IMR-90 (cell line): ENCODE measurements at places on chromosomes 7 and 10.

DNA sequence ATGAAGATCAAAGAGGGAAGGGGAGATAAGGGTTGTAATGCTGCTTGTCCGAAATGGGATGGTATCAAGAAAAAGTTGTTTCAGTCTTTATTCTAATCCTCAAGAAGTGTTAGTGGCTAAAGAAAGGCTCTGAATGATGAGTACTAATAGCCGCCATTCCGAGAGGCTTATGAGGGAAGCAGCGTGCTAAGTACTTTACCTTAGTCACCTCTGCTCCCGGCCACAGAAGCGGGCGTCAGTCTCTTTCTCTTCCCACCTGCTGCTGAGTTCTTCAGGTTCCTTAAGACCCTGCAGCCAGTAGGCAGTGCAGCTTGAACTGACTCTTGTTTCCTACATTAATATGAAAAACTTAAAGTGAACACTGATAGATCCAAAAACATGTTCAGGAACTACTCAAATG lies 73.1 kb downstream of the EEPD1 start:
- no peak overlapping the region for H3K4me3 ChIP-seq
- no peaks in the 10 kb centered on the region for H3K36me3 ChIP-seq
- no peaks in the 10 kb centered on the region for H3K27me3 ChIP-seq
- no peak overlapping the region for H3K27ac ChIP-seq

GRCh38 chr7:78018641-78019446 lies 220.3 kb downstream of the PHTF2 start:
- no peaks in the 10 kb centered on the region for H3K36me3 ChIP-seq
- H3K4me3 ChIP-seq = peak overlapping the region; percentile 78
- no peaks in the 10 kb centered on the region for H3K27me3 ChIP-seq
- H3K27ac ChIP-seq = peak overlapping the region; percentile 82

DNA sequence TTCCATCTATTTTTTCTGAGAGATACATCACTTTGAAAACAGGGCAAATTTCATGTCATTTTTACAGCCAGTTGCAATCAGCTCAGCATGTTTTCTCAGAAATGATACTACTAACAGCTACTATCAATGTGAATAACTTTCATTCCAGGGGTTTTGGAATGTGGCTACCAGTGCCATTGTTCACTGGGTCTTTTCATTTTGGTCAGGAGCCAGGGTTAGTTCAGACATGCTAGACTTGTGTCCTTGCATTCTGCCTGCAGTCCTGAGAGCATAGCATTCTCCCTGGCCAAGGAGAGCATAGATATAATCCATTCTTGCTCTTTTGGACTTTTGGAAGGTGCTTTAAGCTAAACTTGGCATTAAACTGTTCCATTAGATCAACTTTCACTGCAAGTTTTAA lies 160.9 kb upstream of the NEBL start:
- H3K4me3 ChIP-seq = no peak overlapping the region
- H3K27ac ChIP-seq = no peak overlapping the region
- H3K36me3 ChIP-seq = no peaks in the 10 kb centered on the region

DNA sequence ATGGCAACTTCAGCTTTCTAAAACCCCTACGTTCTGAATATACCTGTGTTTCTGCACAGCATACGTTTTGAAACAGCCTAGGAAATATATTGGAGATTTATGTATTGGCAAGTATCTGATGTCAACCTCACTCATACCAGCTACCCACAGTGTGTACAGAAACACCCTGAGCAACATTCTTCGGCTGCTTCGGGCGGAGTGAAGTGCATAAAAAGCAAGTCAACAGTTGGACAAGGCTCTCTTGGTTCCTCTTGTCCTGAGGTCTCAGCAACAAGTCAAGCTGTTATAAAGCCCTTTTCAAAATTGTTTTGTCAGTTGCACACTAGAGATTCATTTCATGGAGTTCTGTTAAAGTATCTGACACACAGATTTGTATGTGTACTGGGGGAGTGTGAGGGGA lies 40.0 kb upstream of the PAPSS2 start:
- no peak overlapping the region for H3K27ac ChIP-seq
- H3K4me1 ChIP-seq = peaks cover 5% of the 10 kb centered on the region; the same call in 1 of the 2 replicates

DNA sequence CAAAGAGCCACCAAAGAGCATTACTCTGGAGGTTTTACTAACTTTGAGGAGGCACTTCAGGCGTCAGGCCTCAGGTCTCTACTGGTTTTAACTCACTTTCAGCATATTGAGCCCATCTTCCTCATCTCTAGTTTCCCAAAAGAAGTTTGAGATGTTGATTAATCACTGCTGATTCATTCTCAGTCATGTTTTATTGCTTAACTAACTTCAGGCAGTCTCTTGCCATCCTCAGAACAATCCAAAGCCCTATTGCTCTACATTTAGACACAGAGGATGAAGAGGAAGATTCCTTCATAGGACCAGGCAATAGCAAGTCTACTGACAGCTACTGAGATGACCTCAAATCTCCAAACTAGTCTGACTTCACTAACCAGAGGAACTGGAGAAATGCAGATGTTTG lies 39.1 kb upstream of the BET1 start:
- no peak overlapping the region for H3K27ac ChIP-seq
- DNase-seq = peak; percentile 69
- H3K36me3 ChIP-seq = no peaks in the 10 kb centered on the region
- peaks cover 2% of the 10 kb centered on the region; the same call in 1 of the 2 replicates for H3K4me1 ChIP-seq
- H3K4me3 ChIP-seq = no peak overlapping the region
- H3K27me3 ChIP-seq = peaks cover 4% of the 10 kb centered on the region; the same call in 1 of the 2 replicates

- no peak overlapping the region for H3K27ac ChIP-seq
- H3K27me3 ChIP-seq = peaks cover 4% of the 10 kb centered on the region; the same call in 1 of the 2 replicates
- no peak overlapping the region for H3K4me3 ChIP-seq
- no peaks in the 10 kb centered on the region for H3K4me1 ChIP-seq
- no peak for DNase-seq
Measured at GRCh38 chr7:3168370-3168769, 124.7 kb upstream of the CARD11 start.

GRCh38 chr10:12432402-12433189 lies 83.2 kb downstream of the CAMK1D start:
- H3K27ac ChIP-seq = no peak overlapping the region
- peaks cover 23% of the 10 kb centered on the region for H3K27me3 ChIP-seq
- DNase-seq = no peak
- H3K4me1 ChIP-seq = no peaks in the 10 kb centered on the region

- no peaks in the 10 kb centered on the region for H3K4me1 ChIP-seq
- no peaks in the 10 kb centered on the region for H3K36me3 ChIP-seq
- H3K27me3 ChIP-seq = peaks cover 14% of the 10 kb centered on the region
Measured at GRCh38 chr10:66927971-66928770, 2.3 kb downstream of the LRRTM3 start.

DNA sequence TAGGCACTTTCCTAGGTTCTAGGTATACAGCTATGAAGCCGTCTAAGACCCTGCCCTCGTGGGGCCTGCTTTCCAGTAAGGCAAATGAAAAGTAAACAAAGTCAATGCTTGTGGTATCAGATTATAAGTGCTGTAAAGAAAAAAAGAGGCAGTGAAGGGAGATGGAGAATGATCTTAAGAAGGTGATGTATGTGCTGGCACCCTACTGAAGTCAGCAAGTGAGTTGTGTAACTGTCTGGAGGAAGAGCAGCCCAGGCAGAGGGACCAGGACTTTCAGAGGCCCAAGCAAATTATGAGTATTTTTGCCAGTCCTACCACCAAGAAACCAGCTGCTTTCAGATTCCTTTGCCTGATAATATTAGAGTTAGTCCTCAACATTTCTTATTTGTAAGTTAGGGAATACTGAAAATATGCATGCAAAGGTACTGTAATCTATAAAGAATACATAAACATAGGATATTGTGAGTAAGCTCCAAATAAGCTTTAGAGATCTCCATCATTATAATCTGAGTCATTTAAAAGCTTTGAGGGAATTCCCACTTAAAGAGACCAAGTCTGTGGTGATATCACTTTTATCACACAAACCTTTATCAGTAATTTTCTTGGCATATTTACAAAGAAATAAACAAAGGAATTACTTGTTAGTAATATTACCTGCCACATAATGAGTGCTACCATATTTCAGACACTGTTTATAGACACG lies 329.2 kb upstream of the LRGUK start:
- peaks cover 5% of the 10 kb centered on the region; the same call in 1 of the 2 replicates for H3K4me1 ChIP-seq
- no peaks in the 10 kb centered on the region for H3K27me3 ChIP-seq
- H3K27ac ChIP-seq = peak overlapping the region; percentile 45; the same call in 1 of the 2 replicates
- no peaks in the 10 kb centered on the region for H3K36me3 ChIP-seq
- DNase-seq = peak; percentile 82
- no peak overlapping the region for H3K4me3 ChIP-seq

GRCh38 chr10:124641282-124642087 lies 102.7 kb downstream of the FAM53B start:
- no peaks in the 10 kb centered on the region for H3K36me3 ChIP-seq
- no peak overlapping the region for H3K4me3 ChIP-seq
- H3K27me3 ChIP-seq = no peaks in the 10 kb centered on the region
- peak; percentile 62 for DNase-seq
- H3K4me1 ChIP-seq = peaks cover 12% of the 10 kb centered on the region; the same call in 1 of the 2 replicates
